ENCODE measurements at places on chromosomes 1 and 21.

GRCh38 chr1:175162955-175163354 lies 29.6 kb downstream of the KIAA0040 start:
- DNase-seq = no peak

DNA sequence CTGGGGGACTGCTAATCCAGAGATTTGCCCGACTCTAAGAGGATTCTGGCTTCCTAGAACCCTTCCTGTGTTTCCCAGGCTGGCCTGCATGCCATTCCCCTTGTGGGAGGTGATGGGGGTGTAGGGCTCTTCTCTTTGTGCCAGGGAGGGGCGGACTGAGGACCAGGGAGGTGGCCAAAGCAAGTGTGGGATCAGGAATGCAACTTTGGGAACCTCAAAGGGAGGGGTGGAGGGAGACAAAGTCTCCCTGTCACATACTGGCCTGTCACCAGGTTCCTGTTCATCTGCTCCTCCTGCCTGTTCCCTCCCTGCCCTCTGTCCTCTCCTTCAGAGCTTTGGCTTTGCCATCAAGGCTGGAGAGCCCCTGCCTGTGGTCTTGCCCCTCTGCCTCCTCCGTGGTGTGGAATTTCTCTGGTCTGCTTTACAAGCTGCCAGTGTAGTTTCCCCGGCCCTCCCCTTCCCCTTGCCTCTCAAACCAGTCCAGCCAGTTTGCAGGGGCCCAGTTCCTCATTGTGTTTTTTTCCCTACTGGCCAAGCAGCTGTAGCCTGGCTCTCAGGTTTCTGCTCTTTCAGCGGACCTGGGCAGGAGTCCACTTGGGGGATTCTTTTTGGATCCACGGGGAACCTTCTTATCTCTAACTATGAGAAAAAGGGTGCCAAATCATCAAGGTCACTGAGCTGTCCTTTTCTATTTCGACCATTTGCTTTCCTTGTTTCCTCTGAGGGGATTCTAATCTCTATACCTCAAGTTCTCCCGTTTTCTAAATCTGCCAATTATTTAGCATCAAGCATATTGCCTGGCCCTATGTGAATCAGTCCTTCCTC lies 1.8 kb downstream of the CGN start:
- DNase-seq = no peak

- no peak for DNase-seq
Measured at GRCh38 chr1:223136086-223136485, 7.0 kb downstream of the TLR5 start.

DNA sequence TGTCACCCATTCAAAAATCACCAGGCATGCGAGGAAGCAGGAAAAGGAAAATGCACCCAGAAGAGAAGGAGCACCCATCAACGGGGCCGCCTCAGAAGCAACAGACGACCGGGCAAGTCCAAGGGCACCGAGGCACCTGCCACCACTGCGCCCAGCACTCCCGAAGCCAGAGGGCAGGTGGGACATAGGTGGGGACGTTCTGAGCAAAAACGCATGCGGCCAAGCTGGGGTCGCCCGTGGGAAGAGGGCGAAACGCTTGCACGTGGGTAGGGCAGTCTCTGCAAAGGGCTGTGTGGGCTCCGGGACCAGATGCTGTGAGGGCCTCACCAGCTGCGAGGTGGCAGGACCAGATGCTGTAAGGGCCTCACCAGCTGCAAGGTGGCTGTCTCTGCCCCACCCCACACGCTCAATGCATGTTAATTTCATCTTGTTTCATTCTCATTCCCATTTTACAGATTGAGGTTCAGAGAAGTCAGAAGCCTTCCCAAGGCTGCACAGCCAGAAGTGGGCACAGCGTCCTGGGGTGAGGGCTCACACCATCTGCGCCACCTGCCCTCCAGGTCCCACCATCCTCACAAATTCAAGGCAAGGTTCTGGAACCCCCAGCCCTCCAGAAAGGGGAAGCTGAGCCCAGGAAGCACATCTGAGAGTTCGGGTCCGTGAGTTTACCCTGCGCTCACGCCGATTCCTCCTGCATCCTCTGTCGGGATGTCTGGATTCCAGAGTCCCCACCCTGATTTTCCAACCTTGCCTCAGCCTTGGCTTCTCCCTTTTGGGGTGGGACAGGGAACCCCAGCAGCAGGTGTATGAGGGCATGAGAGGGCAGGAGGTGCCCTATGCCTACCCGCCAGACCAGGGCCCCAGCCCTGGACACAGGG lies 8.2 kb upstream of the SAMD11 start:
- no peak for DNase-seq

- no peak for DNase-seq
Measured at GRCh38 chr1:112465122-112465521, 43.6 kb upstream of the WNT2B start.

DNA sequence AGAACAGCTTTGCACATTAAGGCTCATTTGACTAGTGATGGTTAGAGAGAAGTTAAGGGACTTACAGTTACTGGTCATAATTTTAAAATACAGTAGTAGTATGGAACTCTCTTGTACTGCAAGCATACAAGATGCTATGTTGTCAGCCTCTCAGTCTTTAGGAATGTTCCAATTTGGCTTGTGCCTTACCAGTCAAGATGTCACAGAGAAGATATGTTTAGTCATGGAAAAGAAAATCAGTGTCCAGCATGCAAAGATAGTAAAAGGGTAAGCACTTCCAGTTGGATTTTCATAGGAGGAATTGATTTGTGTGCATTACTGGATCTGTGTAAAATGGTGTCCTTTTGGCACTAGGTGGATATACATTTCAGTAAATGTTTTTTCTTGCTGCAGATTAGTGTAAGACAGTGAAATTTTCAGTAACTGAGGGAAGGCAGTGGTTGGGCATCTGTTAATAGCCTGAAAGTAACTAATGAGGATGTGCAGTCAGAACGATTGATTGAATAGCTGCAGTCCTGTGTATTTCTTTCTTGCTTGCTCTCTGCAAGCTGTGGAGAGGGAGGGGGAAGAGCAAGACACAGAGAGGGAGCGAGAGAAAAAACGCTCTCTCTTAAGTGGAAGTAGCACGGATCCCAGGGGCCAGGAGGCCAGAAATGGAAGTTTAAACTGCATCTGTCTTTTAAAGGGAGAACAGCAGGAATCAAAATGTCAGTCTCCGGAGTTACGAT lies 108.2 kb downstream of the CLEC20A start:
- DNase-seq = no peak

GRCh38 chr1:10074059-10074851 lies 41.5 kb downstream of the UBE4B start:
- DNase-seq = peak; percentile 90

DNA sequence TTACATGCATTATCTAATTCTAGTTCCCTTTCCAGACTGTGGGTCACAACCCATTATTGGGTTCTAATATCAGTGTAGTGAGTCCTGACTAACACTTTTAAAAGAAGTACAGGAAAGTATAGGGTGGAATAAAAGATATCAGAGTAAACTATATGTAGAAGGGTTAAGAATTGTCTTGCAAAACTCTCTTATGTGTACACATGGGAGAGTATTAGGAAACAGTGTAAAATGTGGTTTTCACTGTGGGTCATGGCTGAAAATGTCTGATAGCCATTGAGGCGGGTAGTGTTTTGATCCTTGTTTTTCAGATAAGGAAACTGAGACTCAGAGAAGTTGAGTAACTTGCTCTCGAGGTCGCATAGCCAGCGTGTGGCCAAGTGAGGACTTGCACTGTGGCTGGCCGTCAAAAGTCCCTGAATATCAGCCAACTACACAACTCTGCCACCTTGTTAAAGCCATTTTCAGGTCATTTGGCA lies 18.5 kb upstream of the MTARC1 start:
- peak; percentile 68 for DNase-seq

DNA sequence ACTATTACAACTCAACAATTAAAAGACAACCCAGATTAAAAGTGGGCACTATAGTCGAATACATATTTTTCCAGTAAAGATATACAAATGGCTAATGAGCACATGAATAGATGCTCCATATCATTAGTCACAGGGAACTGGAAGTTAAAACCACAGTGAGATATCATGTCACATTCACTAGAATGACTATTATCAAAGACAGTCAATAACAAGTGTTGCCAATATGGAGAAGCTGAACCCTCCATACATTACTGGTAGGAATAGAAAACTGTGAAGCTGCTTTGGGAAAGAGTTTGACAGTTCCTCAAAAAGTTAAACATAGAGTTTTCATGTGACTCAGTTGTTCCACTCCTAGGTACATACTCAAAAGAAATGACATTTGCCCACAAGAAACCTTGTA lies 30.6 kb upstream of the MRPS6 start:
- no peak for DNase-seq

- no peak for DNase-seq
Measured at GRCh38 chr1:180246579-180246978, 16.5 kb downstream of the LHX4 start.

- no peak for DNase-seq
Measured at GRCh38 chr1:173210283-173210682, 3.2 kb upstream of the TNFSF4 start.

GRCh38 chr1:17998889-17999288 lies 108.7 kb upstream of the IGSF21 start:
- no peak for DNase-seq

- DNase-seq = no peak
Measured at GRCh38 chr1:210250665-210250997, 18.0 kb downstream of the SERTAD4 start.

DNA sequence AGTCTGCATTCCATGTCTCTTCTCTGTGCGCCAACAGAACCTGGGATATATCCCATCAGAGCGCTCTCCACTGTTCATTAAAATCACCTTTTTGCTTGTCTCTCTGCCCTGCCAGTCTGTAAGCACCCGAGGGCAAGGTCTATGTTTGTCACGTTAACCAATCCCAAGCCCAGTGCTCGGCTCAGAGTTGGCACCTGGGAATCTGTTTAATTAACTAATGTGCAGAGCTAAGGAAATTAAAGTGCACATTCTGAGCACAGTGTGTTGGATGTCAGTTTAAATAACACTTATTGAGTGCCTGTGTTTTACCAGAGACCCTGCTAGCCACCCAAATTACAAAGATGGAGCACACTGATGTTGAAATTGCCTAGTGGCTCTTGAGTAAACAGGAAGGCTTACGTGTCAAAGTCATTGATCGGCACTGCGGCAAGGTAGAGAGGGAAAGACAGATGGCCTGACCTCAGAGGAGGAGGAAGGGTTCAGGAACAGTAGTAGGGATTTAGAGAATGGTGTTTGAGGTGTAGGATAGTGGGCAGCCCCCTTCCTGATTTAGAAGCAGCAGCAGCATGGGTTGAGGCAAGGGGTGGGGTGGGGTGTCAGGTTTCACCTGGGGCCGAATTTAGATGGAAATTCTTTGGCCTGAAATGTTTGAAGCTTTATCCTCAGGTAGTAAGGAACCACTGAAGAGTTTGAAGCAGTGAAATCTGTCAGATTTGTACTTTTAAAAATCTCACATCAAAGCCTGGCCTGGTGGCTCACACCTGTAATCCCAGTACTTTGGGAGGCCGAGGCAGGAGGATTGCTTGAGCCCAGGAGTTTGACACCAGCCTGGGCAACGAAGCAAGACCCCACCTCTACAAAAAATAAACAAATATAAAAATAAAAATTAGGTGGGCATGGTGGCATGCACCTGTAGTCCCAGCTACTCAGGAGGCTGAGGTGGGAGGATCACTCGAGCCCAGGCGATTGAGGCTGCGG lies 7.7 kb downstream of the ARMH1 start:
- no peak for DNase-seq

DNA sequence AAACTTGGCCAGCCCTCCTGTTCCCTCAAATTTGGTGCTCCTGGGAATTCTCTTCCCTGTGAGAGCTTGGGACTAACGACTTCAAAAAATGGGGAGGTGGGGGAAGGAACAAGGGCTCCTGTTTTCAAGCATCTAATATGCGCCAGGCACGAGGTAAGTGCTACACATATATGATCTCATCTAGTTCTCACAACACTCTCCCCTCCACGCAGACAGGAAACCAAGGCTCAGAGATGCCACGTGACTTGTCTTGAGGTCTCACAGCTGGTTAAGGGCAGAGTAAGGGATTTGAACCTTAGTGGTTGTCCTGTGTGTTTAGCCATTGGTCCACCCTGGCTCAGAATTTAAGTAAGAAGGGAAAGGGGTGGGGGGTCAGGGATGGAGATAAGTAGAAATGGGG lies 125.9 kb downstream of the DMRTB1 start:
- no peak for DNase-seq

DNA sequence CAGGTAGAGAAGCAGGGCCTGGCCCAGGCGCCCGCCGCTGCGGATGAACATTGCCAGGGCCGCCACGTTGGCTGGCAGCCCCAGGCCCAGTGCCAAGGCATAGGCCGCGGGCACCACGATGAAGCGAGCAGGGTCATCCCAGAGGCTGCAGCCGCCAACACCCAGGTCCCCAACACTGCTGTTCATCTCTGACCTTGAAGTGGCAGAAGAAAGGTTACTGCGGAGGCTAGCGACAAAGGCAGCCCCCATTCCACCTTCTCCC lies 8.0 kb downstream of the TMEM35B start:
- no peak for DNase-seq

- DNase-seq = peak; percentile 44
Measured at GRCh38 chr1:113758631-113759332, 504 bp downstream of the PHTF1 start.

- no peak for DNase-seq
Measured at GRCh38 chr1:24912376-24913273, 17.5 kb downstream of the RUNX3 start.

DNA sequence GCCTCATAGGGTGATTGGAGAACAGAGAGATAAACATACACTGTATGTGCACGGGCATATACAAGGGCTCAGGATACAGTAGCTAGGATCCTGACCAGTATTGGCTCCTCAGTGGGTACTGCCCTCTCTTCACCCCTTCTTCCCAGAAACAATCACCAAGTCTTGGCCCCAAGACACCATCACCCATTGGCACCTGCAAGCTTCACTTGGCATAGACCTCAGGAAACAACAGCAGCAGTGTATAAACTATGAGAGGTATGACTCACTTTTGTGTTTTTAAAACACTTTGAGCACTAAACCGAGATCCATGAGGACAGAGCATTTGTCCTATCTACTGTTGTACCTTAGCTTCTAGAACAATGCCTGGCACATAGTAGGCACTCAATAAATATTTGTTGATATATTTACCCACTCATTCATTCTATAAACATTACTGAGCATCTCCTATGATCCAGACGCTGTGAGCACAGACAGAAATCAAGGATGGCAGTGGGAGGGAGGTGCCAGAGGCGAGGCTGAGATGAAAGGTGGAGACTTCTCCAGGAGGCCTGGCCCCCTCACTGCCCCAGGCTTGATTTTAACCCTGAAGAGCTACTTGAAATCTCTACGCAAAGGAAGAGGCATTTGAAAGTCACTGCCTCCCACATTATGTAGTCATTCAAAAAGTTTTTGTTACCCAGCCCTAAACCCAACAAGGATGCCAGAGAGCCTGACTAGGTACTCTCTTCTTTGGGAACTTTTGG lies 95.2 kb downstream of the CAMK2N1 start:
- DNase-seq = no peak

- no peak for DNase-seq
Measured at GRCh38 chr1:87816646-87817045, 488.0 kb downstream of the LMO4 start.

All from AML-193 (cell line).